ENCODE measurements at places on chromosomes 7 and 10. TPM values are rescaled to one million over a fixed set of nuclear protein-coding genes. Genes with fewer than 3 reads are reported as not detected.

Gene RPEL1
- total RNA-seq = not detected

Gene UCMA
- not detected for total RNA-seq

Gene SLC29A3
- total RNA-seq = 1.8 TPM

Gene EDRF1
- total RNA-seq = 10.1 TPM

Gene TUBB8
- not detected for total RNA-seq

Gene MACROH2A2
- total RNA-seq = 13.2 TPM

Gene HOXA6
- not detected for total RNA-seq

Gene C10orf67
- 0.54 TPM for total RNA-seq

Gene ANKRD30A
- total RNA-seq = not detected

Gene FXYD4
- total RNA-seq = not detected

Gene TMEM236
- total RNA-seq = 0.43 TPM

Gene SCD
- total RNA-seq = 21.2 TPM

Gene FGFR2
- 0.30 TPM for total RNA-seq

Gene EEPD1
- total RNA-seq = 10.0 TPM

Gene ZNF488
- not detected for total RNA-seq

Gene UPK3B
- 0.22 TPM for total RNA-seq

Gene H2BK1
- not detected for total RNA-seq

Measured in Right ventricle myocardium superior (tissue), 1 donor.